ENCODE measurements at places on chromosomes 3 and 15.

DNA sequence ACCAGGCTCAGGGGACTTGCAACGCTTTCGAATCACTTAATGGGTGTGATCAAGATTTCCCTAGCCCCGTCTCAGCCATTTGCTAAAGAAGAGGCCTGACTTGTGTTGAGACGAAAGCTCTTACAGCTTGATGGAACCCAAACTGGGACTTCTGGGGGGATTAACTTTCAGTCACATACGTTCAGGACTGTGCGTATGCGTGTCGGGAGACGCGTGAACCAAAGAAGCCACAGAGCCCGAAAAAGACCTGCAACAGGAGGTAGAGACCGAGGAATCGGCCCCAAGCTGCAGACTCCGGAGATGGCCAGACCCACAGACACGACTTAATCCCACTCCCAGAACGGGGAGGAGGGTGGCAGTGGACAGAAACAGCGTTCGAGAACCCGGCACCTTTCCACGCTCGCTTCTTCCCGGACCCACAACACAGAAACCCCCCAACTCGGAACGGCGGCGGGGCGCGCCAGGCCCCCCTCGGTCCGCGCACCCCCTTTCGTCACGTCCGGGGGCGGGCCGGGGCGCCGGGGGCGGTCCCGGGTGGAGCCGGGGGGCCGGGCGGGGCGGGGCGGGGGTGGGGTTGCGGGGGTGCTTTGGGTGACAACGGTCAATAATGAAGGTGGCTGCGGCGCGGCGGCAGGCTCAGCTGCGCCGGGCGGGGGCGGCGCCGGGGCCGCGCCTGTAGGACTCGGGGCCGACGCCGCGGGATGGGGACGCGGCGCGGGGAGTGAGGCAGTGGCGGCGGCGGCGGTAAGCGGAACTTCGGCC lies at the start of gene ATP11B:
Gene ATP11B, plus strand, starts transcription at position 604 of the 762 bp plus-strand sequence. CDS start 256 bp downstream, outside the sequence.
- peak; percentile 65 for DNase-seq

- no peak for DNase-seq
Measured at GRCh38 chr15:29054171-29055045, 168.6 kb downstream of the APBA2 start.

DNA sequence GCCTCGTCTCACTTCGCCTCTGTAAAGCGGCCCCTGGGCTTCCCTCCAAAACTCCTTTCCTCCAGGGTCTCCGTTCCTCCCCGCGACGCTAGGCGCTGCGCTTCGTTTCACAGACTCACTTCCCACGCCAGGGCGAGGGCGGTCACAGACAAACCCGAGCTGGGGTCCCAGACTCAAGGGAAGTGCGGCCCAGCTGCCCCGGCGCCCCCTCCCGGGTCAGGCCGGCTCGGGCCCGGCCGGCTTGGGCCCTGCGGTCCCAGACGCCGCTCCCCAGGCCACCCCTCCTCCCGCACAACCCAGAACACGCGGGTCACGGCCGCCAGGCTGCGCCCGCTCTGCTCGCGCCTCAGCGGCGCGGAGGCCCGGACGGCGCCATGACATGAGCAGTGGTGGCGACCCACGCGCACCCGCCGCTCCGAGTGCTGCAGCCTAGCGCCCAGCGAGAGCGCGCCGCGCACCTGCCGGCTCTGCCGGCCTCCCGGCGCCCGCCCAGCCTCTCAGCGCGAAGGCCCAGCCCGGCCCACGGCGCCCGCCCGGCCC lies 547 bp downstream of the NUP210 start:
- DNase-seq = peak; percentile 38

- DNase-seq = no peak
Measured at GRCh38 chr3:63450634-63451363, 172.7 kb downstream of the SYNPR start.

- DNase-seq = no peak
Measured at GRCh38 chr15:58515807-58516206, 84.0 kb downstream of the LIPC start.

DNA sequence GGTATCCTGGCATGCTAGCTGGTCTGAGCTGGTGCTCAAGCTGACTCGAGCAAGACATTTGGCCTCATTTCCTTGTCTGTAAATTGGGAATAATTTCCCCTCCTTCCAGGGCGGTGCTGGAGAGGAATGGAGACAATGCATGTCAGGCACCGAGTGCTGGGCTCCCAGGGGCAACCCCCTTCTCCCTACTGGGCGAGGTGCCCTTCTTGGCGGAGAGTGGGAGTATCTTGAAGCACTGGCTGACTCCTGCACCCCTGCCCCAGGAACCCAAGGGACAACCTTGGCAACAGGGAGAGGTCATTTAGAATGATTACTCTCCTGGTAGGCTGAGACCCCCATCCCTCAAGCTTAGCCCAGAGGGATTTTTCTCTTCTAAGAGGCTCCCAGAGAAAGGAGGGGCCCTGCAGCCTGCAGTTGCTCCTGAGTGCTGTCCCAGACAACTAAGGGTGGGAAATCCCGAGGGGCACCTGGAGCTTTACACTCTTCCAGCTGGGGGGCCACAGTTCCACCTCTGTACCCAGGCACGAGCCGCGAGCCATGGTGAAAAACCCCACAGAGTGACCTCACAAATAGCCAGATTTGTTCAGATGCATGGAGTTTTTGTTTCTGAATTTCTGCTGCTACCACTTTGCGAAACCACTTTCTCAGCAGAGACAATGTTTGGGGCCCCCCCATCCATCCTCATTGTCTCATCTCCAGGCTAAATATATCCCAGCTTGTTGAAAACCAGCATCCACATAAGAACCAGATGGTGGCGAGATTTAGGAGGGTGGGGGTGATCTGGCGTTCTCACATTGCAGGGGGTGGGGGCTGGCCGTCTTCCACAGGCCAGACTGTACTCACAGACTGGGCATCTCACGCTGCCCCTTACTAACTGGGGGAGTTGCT lies 44.8 kb downstream of the ABTB1 start:
- no peak for DNase-seq

Data from stimulated activated CD4-positive, alpha-beta T cell treated with anti-CD3 and anti-CD28 coated beads, Interleukin-15, amount 100 ng/mL, for 1 hour (primary cell).